IPS-NIHi11 (cell line): ENCODE measurements at places on chromosomes 3 and 15.

DNA sequence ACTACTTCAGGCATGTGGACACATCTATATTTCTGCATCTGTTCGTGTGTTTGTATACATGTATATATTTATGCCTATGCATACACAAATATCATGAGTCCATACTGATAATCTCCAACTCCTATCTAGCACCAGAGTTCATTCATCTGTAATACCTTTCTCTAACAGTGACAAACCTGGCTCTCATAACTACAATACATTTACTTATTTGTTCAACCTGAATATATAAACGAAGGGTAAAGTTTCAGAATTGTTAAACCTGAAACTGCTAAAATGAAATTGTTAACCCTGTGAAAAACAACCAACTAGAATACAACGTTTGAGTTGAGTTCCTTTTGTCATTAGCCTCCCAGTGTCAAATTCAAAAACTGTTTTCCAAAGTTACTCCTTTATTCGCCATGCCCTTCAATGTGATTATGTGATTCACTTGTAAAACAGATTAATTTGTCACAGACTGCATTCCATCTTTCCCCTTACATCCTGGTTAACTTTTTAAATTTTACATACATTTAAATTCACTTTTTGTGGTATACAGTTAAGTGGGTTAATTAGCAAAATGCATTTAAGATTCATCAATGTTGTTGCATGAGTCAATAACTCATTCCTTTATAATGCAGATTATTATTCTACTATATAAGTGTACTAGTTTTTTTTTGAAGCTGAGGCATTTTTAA is 58.5 kb downstream of the PIK3R4 start:
- no peak for DNase-seq

GRCh38 chr15:77859491-77860060 is 217.9 kb downstream of the TBC1D2B start:
- DNase-seq: no peak

DNA sequence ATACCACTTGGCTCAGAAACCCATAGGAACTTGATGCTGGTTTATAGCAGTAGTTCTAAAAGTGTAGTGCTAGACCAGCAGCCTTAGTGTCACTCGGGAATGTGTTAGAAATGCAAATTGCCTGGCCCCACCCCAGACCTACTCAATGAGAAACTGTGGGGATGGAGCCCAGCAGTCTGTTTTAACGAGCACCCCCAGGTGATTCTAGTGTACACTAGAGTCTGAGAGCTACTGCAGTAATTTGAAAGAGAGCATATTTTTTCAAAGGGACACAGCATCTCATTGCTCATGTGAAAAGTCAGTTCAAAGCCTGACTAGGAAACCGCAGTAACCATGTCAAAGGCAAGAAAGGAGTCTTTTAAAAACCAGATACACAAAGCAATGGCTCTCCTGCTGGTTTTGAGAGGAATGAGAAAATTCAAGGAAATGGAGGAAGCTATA is 313.4 kb downstream of the SQOR start:
- DNase-seq: no peak

DNA sequence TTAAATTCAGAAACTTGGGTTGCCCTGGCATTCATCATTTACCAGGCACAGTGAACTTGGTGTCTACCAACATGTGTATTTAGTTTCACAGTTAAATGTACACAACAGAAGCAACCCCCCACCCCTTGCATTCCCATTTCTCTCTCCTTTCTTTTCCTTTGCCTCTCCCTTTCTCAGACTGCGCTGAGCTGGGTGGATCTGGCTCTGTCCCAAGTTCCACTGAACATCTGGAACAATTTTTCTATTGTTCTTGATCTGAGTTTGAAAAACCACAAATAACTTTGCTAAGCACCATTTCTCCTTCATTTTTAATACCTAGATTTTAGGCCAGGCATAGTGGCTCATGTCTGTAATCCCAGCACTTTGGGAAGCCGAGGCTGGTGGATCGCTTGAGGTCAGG is 242.2 kb downstream of the ABHD5 start:
- DNase-seq: no peak

GRCh38 chr15:73524919-73525318 is 82.0 kb downstream of the REC114 start:
- DNase-seq: no peak

DNA sequence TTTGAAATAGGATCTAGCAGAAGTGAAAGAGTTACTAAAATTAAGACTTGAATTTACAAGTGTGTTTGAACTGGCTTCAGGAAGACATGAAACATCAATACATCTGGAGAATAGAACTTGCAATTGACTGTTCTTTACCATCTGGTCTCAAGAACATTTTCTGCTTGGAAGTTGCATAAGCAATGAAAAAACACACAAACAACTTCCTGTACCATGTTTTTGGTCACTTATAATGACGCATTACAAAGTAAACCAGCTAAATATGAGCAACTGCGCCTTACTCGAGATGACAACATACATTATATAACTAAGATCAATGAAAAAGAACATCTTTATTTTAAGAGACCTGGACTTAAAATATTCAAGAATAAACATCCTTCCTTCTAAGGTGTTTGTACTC is 112.5 kb downstream of the TIGIT start:
- DNase-seq: no peak

GRCh38 chr3:123270818-123271217 is 69.1 kb downstream of the SEC22A start:
- no peak for DNase-seq

DNA sequence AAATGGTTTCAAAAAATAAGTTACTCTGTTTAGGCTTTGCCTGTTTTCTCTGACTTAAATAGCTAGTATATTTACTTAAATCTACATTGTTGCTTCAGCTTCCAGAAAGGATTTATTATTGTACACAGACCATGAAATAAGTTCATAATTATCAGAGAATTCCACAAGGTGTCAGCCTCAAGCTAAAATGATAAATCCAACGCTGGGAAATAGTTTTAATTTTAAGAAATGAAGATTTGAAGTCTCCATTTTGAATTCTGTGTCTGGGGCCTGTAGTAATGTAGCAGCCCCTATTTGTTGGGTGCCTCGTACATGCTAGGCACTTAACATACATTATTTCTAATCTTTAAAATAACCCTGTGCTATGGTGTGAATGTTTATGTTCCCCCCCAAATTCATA is 92.6 kb upstream of the KCNMB2 start:
- DNase-seq: no peak

- peak; percentile 40 for DNase-seq
Observed at GRCh38 chr3:150371741-150372254, 36.3 kb upstream of the TSC22D2 start.

GRCh38 chr3:146517684-146518435 is 26.5 kb downstream of the PLSCR1 start:
- DNase-seq: no peak

GRCh38 chr3:42024591-42025351 is 62.9 kb upstream of the ULK4 start:
- peak; percentile 19 for DNase-seq

DNA sequence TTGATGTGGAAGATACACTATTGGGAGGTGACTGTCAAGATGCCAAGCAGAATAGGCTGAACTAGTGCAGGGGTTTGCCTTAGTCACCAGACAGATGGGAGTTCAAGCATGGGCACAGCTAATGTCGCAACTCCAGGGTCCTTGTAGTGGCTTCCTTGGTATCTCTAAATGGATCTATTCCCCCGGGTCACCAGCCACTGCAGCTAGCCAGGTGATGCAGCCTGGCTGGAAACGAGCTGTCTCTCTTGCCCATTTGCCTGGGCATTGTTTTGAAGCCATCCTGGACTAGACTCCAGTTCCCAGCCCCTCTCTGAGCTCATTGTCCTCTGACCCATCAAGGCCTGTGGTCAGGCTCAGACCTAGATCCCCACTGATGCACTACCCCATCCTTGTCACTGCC is 8.4 kb upstream of the CPEB1 start:
- no peak for DNase-seq

DNA sequence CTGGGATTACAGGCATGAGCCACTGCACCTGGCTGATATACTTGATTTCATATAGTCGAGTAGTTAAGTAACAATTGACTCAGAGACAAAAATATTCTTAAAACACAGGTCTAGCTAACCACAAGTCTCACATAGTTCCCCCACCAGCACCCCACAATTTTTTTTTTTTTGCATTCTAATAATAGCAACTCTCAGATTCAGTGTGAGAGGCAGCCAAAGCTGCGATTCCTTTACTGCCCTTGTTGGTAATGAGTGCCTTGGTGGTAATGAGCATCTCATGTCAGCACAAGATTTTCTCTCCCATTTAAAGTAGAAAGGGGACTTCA is 72.5 kb downstream of the WWTR1 start:
- no peak for DNase-seq

DNA sequence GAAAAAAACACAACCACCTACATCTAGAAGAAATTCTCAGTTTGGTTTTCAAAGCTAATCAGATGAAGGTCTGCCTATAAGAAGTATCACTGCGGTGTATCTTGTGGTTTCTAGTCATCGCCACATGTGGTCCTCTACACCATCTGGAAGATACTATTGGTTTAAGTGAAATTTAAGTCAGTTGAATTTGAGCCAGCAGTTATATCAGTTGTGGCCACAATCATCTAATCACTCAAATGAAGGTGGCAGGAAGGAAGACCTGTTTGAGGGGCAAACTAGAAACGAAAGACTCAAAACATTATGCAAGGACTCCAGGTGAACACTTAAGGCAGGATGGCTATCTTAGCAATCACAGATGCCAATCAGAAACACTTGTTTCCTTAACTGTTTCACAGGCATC is 48.7 kb downstream of the ETV5 start:
- no peak for DNase-seq

GRCh38 chr3:23055733-23056376 is 147.3 kb upstream of the UBE2E2 start:
- no peak for DNase-seq

GRCh38 chr15:45182996-45183395 is 4.8 kb downstream of the SHF start:
- no peak for DNase-seq

DNA sequence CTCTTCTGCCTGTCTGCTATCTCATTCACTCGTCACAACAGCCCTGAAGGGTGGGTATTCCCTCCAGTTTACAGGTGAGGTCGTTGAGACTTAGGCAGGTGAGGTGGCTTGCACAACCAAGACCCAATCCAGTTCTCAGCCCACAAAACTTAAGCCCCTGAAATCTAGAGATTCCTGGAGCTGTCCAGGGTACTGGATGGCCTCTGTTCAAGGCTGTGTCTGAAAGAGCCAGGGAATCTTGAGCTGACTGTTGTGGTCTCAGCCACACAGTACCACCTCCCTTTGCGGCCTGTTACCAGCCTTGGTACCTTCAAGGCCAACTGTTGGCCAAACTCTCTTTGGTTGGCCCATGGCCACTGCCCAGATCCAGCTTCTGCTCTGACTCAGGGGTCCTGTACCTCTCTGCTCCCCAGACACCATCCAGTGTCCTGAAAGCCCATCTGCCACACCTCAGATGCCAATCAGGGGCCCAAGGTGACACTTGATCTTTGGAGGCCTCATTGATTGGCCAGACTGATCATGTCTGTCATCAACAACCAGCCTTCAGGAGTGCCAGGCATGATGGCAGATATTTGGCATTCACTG is 10.9 kb upstream of the FAM107A start:
- DNase-seq: peak; percentile 78

DNA sequence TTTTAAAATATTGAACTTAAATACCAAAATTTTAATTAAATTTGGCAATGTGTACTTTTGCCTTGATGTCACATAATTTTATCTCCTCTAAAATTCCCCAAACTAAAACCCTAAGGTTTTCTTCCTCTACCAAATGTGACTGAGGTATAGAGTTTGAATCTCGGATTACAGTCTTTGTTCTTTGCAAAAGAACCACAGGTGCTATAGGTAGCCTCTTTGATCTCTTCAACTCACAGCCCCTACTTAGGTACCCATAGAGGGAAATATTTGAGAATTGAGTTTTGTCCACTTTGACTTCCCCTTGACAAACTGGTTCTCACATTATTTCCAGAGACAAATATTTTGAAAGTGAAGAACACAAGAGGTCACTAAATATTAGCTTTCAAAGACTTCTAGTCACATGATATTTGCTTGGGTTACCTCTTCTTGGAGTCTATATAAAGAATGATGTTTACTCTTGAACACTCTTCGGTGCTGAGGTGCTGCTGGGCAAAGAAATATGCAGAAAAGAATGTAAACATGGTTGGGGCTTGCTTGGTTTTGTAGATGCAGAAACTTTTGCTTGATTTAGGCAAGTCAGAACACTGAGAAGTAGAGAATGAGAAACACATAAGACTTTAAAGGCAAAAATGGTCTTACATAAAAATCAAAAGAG is 120.8 kb upstream of the MCTP2 start:
- DNase-seq: no peak

DNA sequence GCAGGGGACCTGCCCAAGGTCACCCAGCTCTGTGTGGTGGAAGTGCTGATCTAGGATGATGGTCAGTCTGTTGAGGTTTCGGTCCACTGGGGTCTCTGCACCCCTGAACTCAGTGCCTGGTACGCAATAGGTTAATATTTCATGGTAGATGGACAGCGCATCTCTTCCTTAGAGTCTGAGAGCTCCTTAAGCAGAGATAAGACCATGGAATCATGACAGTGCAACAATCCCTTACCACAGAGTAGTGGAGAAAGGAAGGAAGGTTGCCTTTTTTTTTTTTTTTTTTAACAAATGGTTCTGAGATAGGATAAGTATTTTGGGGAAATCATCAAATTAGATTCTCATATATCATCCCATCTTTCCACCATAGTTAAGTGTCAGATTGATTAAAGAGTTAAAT is 79.8 kb upstream of the SLC6A1 start:
- no peak for DNase-seq

DNA sequence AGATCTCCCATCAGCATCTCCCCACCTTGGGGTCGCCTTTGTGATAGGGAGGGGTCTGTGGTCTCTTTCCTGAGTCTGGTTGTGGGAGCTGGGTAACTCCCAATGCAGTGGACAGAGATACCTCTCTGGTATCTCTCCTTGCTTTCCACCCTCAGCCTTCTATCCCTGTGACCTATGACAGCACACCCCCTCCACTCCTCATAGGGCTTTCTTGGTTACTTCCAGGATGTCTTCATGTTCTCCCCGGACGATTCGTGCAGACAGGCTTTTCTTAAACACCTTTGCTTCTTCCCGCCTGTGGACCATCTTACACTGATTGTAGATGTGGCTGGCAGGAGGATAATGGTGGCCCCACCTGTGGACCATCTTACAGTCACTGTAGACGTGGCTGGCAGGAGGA is 14.2 kb upstream of the NRROS start:
- DNase-seq: no peak

DNA sequence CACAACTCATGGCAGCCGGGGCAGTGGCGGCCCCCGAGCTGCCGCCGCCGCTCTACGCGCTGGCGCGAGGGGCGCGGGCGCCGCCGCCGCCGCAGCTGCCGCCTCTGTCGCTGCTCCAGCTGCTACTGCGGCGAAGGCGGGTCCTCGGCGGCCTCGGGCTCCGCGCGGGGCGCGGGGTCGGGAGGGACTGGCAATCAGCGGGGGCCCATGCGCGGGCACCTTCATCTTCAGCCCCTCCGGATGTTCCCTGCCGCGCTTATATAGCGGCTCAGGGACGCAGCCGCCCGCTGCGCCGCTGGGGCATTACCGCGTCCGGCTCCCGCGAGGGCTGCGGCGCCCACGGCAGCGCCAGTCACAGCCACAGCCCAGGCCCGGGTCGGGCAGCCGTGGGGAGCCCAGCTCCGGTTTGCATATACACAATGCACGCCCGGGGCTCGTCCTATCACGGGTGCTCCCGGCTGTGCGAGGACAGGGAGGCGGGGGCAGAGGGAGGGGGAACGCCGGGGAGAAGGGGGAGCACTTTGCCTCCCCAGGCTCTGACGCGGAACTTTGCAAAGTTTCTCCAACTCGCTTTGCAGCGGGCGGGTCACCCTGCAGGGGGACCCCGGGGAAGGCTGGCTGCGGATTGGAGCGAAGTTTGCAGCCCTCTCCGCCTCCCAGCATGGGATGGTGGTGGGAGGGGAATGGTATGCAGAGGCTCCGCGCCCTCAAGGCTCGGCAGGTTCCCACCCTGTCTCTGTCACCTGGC is at the start of gene VGLL3:
TSS of gene VGLL3 (minus strand) at position 416 of the 748 bp plus-strand sequence. CDS start at position 10, 406 bp downstream.
- DNase-seq: peak; percentile 85

- no peak for DNase-seq
Observed at GRCh38 chr3:84680700-84681099, 278.1 kb upstream of the CADM2 start.
